ENCODE measurements at places on chromosomes 2 and 18. TPM values are rescaled to one million over a fixed set of nuclear protein-coding genes. Genes with fewer than 3 reads are reported as not detected.

GRCh38 chr18:32613821-32614220 lies 143.1 kb upstream of the GAREM1 start:
- H3K27ac ChIP-seq, result no peak overlapping the region
- no peaks in the 10 kb centered on the region for H3K36me3 ChIP-seq
- no peak for DNase-seq
- H3K4me3 ChIP-seq, result no peak overlapping the region

DNA sequence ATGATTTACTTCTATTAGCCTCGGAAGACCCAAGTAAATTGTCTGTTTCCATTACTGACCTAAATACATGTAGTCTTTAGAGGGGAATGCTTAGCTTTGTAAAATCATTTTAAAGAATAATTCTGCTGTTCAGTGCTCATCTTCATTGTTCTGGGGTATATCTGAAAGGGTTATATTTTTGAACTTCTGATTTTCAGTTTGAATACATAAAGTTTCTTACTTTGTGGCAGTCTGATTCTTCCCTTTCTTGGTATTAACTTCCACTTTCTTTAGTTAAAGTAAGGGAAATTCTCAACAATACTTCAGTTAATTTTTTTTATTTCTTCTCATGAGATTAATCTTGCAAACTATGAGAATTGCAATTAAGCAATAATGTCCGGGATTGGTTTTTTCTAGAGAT lies 148.4 kb downstream of the DOCK10 start:
- no peak for DNase-seq
- no peak overlapping the region for H3K4me3 ChIP-seq
- H3K36me3 ChIP-seq, result no peaks in the 10 kb centered on the region
- H3K27ac ChIP-seq, result no peak overlapping the region

- H3K27ac ChIP-seq, result no peak overlapping the region
- no peak overlapping the region for H3K4me3 ChIP-seq
- H3K36me3 ChIP-seq, result no peaks in the 10 kb centered on the region
Observed at GRCh38 chr18:29003194-29003593, 826.3 kb upstream of the CDH2 start.

- H3K27ac ChIP-seq, result no peak overlapping the region
- no peak overlapping the region for H3K4me3 ChIP-seq
- peak; percentile 11 for DNase-seq
- no peaks in the 10 kb centered on the region for H3K36me3 ChIP-seq
Observed at GRCh38 chr2:128477891-128478290, 159.2 kb upstream of the HS6ST1 start.

- H3K27me3 ChIP-seq, result no peaks in the 10 kb centered on the region
- H3K36me3 ChIP-seq, result no peaks in the 10 kb centered on the region
- no peak overlapping the region for H3K27ac ChIP-seq
- no peak overlapping the region for H3K4me3 ChIP-seq
- no peak for DNase-seq
Observed at GRCh38 chr2:85935746-85936208, 47.0 kb upstream of the ST3GAL5 start.

The ASAP2 gene
- 61.7 TPM for total RNA-seq

The NCKAP5 gene
- total RNA-seq, result 3.7 TPM

The DNAJC5G gene
- total RNA-seq, result not detected

The MYO5B gene
- total RNA-seq, result 106 TPM

The CSRNP3 gene
- 2.0 TPM for total RNA-seq
